ENCODE measurements at places on chromosomes 2 and 18.

DNA sequence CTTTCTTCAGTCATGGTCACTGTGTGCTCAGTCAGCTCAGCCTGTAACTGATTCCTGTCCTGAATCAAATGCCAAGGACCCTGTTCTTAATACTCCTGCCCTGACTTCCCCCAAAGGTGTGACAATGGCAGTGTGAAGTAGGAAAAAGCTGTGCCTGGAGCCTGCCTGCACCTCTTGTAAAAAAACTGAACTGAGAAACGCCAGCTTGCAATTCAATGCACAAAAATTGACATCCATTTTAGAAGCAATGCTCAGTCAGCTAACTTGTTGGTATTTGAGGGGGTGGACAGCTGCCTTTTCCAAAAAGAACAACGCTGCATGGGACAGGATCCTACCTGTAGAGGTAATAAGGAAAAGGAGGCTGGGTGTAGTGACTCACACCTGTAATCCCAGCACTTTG is 66.3 kb upstream of the TMEM247 start:
- DNase-seq: no peak

DNA sequence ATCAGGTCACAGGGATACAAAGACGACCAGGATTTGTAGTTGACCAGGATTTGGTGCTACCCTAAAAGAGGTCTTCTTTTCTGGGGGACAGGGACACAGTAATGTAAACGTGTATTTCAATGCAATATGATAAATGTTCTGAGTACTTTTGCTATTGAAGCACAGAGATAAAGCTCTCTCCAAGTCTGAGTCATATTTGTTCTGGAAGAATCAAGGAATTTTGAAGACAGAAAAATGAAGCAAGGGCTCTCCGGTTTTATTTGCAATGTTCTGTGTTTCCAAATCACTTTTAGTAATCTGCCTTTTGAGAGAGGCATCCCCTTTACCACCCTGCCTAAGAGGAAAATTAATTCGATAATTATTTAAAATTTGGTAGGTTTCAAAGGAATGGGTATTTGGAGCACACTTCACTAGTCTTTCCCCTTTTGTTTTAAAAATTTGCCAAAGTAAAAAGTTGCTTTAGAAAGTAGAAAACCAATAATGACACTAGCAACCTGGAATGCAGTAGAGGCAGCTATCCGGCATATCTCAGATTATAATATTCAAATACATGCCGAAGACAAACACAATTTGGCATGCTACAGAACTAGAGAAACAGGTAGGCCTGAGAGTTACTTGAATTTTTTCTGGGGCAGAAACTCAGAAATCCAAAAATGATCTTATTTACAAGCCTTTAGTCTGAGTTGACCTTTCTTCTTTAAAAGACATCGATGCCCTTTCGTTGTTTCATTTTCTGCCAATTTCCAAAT is 82.7 kb downstream of the MREG start:
- DNase-seq: no peak

- no peak for DNase-seq
Measured at GRCh38 chr2:57333221-57333620, 713.4 kb upstream of the VRK2 start.

- DNase-seq: no peak
Measured at GRCh38 chr2:101380376-101380775, 6.9 kb downstream of the CREG2 start.

GRCh38 chr2:196944570-196944969 is 18.1 kb upstream of the PGAP1 start:
- DNase-seq: no peak

DNA sequence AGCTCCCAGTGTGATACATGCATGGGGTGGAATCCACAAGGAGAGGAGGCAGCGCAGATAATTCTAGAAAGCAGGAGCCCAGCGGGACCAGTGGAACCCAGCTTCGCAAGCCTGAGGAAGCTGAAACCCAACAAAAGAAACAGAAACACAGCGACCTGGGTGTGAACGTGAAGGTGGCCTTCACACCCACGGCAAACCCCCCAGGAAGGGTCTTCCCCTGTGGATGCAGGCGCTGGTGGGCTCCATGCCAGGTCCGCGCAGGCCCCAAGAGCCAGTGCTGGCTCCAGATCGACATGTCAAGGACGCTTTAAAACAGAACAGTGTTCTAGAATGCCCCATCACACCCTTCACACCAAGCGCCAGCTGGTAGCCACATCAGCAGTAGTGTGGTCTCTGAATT is 22.1 kb downstream of the KIF1A start:
- DNase-seq: no peak

DNA sequence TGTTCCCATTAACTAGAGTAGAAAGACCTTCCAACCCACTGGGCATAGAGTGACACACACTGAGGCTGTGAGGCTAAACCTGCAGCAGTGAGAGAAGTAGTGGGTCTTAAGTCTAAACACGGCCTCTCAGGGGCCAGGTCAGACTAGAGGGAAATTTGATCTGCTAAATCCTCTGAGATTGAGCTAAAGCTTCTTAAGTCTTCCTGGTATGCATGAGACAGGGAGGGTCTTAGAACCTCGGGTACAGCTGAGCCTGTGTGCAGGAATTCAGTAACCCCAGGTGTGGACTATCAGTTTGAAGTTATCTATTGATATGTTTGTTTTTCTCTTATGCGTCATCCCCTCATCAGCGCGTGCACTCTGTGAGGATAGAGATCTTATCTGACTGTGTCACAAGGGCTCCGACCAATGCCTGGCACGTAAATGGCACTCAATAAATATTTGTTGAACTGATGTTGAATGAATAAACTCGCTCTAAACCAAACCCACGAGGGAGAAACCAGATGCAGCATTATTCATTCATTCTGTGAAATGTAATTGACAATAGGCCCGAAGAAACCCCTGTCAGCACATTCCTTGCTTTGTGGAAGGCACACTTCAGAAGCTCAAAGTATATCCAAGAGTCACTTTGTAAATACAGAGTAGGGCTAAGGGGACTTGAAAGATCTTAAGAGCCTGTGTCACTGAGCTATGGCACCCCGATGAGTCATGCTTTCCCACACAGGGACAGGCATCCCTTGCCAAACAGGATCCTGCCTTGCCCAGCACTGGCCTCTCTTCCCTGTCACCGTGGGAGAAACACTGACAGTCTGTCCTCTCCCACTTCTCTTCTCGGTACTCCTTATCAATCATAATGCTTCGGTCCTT is 21.7 kb upstream of the RAB10 start:
- DNase-seq: peak; percentile 27

Data from OCI-M1 (cell line).